ENCODE measurements at places on chromosomes 6 and 20. TPM values are rescaled to one million over a fixed set of nuclear protein-coding genes. Genes with fewer than 3 reads are reported as not detected.
A peak's percentile ranks its signal among the peaks of the same experiment; 100 is the strongest.

- no peaks in the 10 kb centered on the region for H3K4me1 ChIP-seq
- H3K4me3 ChIP-seq = no peak overlapping the region
- H3K27me3 ChIP-seq = no peaks in the 10 kb centered on the region
- no peak for DNase-seq
- no peaks in the 10 kb centered on the region for H3K36me3 ChIP-seq
Measured at GRCh38 chr6:149691201-149691600, 26.7 kb downstream of the LATS1 start.

GRCh38 chr20:63035603-63036185 lies 28.9 kb upstream of the BHLHE23 start:
- DNase-seq = no peak
- no peak overlapping the region for H3K4me3 ChIP-seq
- no peaks in the 10 kb centered on the region for H3K36me3 ChIP-seq
- H3K4me1 ChIP-seq = no peaks in the 10 kb centered on the region
- H3K27ac ChIP-seq = no peak overlapping the region

- H3K27me3 ChIP-seq = no peaks in the 10 kb centered on the region
- no peak overlapping the region for H3K4me3 ChIP-seq
- no peaks in the 10 kb centered on the region for H3K36me3 ChIP-seq
- no peaks in the 10 kb centered on the region for H3K4me1 ChIP-seq
- no peak for DNase-seq
- H3K27ac ChIP-seq = no peak overlapping the region
Measured at GRCh38 chr20:54716174-54716747, 240.9 kb downstream of the DOK5 start.

HLA-DQB1 gene
- 5.4 TPM for total RNA-seq

GRCh38 chr6:43173591-43174262 lies 2.7 kb downstream of the SRF start:
- H3K36me3 ChIP-seq = no peaks in the 10 kb centered on the region
- H3K27ac ChIP-seq = peak overlapping the region; percentile 99
- no peaks in the 10 kb centered on the region for H3K27me3 ChIP-seq
- H3K4me3 ChIP-seq = peak overlapping the region; percentile 100
- H3K4me1 ChIP-seq = peaks cover 24% of the 10 kb centered on the region
- no peak for DNase-seq

KCNK5 gene
- 1.8 TPM for total RNA-seq

Data from breast epithelium (tissue), 4 donors.